ENCODE measurements at places on chromosomes 1 and 21.

- DNase-seq: no peak
Measured at GRCh38 chr1:156566436-156566835, 5.9 kb downstream of the IQGAP3 start.

DNA sequence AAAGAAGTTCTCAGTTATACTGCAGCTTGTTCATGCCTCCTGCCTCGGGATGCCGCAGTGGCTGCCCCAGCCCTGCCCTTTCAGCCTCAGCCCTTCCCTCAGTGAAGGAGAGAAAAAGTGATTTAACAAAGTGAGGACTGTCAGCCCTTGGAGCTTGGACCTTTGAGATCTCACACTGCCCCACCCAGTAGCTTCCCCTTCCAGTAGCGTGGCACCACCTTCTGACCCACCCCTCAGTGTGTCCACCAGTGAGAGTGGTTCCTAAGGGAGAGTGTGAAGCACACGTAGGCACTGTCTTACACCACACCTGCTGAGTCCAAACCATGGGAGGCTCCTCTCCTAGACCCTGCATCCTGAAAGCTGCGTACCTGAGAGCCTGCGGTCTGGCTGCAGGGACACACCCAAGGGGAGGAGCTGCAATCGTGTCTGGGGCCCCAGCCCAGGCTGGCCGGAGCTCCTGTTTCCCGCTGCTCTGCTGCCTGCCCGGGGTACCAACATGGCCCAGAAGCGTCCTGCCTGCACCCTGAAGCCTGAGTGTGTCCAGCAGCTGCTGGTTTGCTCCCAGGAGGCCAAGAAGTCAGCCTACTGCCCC, at the start of gene CDA:
TSS of gene CDA (plus strand) at position 464 of the 592 bp plus-strand sequence. CDS start at position 497, 33 bp downstream.
- no peak for DNase-seq

DNA sequence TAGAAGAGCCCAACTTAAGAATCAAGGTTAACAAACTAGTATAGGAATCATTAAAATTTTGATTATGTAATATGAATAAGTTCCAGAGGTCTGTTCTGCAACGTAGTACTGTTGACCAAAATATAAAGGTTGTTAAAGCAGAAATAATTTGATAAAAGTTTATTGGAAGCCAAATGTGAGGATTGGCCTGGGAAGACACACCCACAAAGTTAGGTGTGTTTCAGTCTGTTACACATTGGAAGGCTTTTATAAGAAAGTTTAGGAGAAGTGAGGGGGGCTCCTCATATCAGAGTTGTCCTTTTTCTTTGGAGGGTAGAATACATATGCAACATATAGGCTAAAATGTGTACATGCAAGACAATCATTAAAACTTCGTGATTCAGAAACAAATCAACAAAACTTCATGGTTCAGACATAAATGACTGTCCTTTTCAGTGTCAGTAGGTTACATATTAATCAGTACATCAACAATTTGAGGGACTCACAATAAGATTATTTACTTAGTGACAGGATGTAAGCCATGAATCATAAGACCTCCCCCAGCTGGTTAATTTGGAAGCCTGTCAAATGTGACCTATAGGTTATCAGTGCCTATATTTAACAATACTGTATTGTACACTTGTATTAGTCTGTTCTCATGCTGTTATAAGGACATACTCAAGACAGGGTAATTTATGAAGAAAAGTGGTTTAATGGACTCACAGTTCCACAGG, 245.0 kb upstream of the B3GALT2 start:
- DNase-seq: no peak

DNA sequence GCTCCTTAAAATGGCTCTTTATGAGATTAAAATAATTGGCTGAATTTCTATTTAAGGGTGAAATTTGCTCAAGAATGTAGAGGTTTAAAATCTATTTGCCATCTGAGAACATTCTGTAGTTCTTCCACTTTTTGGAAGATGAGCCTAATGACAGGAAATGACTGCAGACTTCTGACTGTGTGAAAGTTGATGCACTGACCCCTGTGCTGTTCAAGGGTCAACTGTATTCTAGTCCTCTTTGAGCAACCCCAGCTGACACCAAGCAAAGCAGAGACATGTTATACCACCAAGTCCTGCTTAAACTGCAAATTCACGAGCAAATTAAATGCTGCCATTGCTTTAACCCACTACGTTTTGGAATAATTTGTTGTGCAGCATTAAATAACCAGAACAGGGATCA, 26.6 kb downstream of the DDAH1 start:
- no peak for DNase-seq

DNA sequence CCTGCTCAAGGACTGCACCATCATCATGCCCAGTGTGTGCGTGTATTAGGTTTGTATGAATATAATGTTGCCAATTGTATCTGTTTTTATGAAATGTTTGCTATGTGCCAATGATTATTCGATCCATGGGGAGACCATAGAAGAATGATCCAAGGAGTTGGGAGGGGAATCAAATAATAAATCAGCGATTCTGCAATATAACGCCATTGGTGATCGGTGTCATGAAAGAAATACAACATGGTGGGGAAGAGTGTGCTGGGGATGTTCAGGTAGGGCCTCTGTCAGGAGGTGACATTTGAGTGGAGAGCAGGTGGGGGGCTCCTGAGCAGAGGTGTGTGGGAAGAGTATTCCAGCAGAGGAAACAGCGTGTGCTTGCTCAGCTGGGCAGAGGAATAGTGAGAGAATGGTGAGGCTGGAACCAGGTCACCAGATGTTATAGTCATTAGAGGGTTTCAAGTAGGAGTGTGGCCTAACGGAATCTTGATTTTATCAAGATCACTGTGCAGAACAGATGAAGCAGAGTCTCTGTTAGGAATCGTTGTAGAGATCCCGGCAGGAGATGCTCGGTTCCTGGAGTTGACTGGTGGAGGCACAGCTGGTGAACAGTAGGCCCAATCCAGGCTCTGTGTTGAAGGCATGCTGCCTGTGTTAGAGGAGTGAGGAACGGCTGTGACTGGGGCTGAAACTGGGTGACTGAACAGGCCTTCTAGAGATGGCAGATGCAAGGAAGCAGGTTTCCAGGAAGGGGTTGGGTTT, 2.9 kb upstream of the ZNF496 start:
- no peak for DNase-seq

DNA sequence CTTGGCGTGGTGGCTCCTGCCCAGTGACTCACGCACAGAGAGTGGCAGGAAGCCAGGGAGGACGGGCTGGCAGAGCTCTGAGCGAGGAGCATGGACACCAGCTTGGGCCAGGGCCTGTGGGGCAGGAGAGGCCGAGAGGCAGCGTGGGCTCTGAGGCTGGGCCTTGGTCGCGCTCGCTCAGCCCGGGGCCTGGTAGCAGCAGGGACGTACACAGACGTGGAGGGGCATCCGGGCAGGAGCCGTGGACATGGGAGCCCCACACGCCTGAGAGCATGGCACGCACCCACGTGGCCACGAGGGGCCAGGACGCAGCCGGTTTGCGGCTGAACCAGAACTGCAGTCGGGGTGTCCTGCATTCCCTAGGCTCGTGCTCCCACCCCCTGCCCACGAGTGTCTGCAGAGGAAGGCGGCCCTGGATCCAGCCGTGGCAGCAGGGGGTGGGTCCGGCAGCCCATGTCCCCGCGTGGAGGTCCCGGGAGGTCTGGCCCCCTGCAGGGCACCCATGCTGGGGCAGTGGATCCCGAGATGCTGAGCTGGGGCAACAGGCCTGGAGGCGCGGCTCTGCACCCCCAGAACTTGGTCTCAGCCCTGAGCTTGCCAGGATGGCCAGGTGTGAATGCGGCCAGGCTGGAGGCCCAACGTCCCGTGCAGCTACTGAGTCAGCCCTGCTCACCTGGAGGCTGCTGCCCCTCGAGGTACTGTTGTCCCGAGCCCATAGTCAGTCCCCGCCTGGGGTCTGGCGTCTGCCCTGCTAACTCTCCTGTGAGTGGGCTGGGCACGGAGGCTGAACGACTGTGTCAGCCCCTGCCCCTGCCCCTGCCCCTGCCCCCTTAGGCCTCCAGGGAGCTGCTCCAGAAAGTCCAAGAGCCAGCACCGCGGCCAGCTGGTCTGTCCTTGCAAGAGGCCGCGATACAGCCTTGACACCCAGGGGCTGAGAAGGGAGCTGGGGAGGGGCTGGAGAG, 61.6 kb downstream of the SLX9 start:
- DNase-seq: no peak

GRCh38 chr1:31397360-31398095, 15.5 kb upstream of the SERINC2 start:
- DNase-seq: no peak

DNA sequence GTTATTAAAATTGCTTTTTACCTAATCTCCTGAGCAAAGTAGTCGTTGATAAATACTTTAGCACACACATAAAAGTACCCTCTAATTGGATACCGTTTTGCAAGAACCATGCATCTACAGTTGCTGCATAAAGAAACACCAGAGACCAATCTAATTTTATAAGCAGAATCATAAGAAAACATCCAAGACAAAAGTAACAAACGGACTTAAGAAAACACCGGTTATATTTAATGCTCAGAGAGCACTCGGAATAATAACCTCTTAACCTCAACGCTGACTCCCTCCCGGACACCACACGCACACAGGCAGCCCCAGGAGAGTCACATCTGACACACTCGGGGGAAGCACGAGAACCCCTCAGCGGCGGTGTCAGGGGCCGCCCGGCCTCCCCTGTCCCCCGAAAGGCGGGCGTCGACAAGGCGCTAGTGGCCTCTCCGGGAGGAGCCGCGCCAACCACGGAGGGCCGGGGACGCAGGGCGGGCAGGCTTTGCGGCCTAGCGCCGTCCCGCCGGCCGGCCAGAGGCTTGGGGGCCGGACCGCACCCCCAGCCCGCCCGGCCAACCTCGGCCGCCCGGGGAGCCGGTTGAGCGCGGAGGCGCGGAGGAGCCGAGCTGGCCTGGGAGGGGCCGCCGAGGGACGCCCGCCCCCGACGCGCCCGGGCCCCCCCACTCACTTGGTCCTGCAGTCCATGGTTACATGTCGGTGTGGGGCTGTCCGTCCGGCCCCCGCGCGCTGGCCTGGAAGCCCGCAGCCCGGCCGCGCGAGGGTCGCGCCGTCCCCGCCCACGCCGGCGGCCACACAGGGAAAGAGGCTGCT, 606 bp downstream of the DENND1B start:
- no peak for DNase-seq

DNA sequence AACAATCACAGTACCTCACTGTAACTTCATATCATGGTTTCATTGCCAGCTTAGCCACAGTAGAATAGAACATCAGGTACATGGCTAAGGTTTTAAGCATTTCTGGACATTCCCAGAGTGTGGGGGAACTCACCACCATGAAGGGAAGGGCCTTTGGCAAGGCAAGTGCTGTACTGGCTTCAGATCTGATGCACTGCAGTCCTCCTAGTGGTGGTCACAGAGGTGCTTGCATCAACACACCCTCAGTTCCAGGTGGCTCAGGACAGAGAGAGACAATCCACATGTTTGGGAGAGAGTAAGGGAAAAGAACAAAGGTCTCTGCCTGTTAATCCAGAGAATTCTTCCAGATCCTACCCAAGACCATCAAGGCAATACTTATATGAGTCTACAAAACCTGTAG, 528.4 kb upstream of the RGS18 start:
- no peak for DNase-seq

DNA sequence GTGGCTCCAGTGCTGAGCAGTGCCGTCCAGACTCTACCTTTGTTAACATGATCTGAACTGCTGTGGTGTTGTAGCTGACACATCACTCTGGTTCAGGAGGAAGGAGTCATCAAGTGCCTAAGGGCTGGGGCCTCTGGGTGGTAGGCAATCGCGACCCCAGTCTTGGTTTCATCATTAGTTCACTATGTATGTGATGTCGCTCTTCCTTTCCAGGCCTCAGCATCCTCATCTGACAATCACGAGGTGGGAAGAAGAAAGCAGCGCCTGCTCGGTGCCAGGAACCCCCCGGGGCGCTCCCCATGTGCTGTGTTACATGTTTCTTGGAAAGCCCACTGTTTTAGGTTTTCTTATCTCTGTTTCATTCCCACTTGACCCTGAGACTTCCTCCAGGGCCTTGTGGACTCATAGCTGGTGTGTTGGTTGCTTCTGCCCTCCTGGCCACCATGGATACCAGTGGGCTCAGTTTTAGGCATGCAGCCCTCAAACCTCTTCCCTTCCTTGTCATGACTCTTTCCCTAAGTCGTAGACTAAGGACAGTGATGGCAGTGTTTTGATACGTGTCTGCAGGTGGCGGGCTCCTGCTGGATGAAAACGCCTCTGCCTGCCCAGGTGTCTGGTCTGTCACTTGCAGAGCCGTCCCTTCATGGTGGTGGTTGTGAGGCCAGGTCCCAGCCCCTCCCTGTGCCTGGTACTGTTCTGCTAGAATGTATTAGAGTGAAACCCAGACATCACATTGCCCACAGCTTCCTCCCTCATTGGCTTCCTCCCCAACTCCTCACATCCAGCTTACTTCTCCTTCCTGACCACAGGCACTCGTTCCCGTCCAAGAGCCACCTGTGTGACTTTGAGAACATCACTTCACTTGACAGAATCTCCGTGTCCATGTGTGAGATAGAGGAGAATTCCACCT, 17.2 kb upstream of the FOXO6 start:
- DNase-seq: no peak

- no peak for DNase-seq
Measured at GRCh38 chr1:243554686-243555085, 295.4 kb downstream of the AKT3 start.

DNA sequence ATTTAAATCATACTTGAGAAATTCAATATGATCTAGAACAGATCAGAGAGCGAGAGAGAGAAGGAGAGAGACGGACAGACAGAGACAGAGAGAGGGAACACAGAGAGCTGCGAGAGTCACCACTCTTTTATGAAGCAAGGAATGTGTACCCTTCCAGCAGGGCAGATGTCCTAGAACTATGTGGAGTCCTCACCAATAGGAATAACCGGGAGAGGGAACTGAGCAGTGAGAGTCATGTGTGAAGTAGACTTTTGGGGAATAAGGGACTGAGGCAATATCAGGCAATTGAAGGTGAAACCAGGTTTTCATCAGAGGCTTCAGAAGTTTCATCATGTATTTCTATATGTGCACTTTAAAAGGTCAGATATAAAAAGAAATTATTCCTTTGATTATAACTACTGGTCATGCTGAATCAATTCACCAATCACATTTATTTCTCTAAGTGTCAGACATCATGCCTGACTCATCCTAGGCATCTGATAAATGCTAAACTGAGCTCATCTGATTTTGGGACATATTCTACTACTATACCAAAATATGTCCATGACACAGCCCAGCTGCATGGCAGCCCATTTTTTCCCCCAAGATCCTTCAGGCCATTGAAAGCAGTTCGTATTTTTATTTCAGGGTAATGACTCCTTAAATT, 22.4 kb downstream of the VTCN1 start:
- DNase-seq: no peak

DNA sequence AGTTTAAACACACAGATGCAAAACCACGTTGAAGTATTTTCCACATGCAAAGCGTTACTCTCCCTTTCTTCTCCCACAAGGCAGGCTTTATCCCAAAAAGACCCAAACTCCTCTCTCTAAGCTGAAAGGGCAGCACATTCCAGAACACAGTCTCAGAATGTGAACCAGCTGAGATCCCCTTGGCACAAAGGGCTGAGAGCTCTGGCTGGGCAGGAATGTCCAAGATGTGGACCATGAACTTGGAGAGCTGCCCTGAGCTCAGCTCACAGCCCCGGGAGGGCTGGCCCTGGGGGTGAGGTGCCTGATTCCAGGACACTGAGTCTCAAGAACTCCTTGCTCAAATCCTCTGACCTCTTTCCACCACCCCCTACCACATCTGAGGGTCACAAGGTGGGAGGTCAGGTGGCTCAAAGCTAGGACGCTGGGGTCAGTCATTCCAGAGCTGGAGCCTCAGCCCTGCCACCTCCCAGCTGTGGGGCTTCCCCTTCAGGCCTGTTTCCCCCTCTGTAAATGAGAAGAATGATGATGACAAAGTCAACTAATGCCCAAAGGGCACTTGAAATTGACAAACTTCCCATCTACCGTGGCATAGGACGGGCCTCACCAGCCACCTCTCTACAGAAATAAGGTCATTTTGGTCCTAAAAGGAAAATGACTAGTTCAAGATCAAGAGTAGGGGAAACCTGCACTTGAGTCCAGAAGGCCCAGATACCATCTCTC, 11.5 kb downstream of the ALDH4A1 start:
- DNase-seq: no peak
